ENCODE measurements at places on chromosomes 7 and 10.

- DNase-seq, result no peak
These were observed 102.1 kb upstream of the MAGI2 start for GRCh38 chr7:79555571-79555970.

DNA sequence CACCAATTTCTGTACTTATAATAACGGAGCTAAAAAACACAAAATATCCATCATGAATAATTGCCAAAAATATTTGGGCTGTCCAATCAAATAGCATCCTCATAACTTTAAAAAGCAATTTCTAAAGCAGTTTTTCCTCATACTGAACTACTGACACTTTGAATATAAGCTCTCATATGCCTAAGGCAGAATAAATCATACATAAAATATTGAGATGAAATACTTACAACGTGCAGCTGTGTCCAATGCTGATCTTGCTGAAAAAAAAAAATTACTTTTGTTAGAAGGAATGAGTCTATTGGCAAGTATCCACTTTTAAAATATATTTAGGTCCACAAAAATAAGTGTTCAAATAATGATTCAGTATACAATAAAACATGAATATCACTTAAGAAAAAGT, 24.2 kb downstream of the FAM3C start:
- DNase-seq, result no peak

GRCh38 chr7:100680576-100681271, 7.2 kb downstream of the GNB2 start:
- no peak for DNase-seq

- no peak for DNase-seq
These were observed 604 bp upstream of the STAM start for GRCh38 chr10:17643339-17643754.

GRCh38 chr10:867807-868206, 63.7 kb downstream of the LARP4B start:
- no peak for DNase-seq

GRCh38 chr10:122740640-122741039, 41.0 kb upstream of the C10orf120 start:
- no peak for DNase-seq

DNA sequence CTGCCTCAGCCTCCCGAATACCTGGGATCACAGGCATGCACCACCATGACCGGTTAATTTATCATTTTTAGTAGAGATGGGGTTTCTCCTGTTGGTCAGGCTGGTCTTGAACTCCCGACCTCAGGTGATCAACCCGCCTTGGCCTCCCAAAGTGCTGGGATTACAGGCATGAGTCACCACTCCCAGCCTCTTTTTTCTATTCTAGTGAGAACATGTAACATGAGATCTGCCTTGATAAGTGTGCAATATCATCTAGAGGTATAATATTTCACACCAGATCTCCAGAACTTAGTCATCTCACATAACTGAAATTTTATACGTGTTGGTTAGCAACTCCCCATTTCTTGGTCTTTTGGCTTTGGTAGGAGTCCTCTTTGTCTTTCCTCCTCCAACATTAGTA, 656.9 kb downstream of the CNTNAP2 start:
- no peak for DNase-seq

DNA sequence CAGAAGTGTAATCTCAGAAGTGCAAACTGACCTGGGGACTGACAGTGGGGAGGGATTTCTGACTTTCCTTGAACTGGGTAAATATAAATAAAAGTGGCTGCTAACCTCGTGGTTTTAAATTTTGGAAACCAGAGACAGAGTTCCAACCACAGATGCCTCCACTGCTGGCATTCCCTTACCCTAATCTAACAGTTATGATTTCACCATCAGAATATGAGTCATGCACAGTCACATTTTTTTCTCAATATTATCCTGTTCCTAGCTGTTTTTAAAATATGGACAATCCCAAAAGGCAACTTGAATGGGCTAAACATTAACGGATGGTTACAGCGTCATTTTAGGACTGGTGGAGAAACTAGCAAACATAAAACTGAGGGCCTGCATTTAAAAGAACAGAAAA, 264.3 kb upstream of the INHBA start:
- DNase-seq, result no peak

DNA sequence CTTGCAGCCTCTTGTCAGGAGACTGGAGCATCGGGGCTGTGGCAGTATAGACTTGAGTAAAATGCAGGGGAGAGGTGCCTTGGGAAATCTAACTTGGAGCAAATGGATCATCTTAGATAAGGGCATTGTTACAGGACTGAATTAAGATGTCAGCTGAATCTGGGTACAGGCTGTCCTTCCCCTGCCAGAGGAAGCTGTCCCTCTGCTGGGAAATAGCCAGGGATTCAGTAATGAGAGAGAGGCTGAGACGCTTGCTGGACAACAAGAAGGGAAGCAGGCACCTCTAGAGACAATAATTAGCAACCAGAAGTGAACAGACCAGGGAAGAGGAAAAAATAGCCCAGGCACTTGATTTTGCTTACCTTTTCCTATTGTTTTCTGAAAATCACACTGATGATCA, 20.7 kb upstream of the RAPGEF5 start:
- no peak for DNase-seq

DNA sequence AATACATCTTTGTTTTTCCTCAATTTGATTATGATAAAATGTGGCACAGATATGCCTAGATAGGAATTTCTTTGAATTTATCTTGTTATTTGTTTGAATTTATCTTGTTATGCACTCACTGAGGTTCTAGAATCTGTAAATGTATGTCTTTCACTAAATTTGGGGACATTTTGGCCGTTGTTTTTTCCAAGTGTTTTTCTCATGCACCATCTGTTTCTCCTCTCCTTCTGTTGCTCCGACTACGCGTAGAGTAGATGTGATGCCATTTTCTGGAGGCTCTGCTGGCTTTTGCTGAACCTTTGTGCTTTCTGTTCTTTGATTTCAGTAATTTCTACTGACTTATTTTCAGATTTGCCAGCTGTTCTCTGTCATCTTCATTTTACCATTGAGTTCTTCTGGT, 101.9 kb downstream of the INPP5A start:
- no peak for DNase-seq

DNA sequence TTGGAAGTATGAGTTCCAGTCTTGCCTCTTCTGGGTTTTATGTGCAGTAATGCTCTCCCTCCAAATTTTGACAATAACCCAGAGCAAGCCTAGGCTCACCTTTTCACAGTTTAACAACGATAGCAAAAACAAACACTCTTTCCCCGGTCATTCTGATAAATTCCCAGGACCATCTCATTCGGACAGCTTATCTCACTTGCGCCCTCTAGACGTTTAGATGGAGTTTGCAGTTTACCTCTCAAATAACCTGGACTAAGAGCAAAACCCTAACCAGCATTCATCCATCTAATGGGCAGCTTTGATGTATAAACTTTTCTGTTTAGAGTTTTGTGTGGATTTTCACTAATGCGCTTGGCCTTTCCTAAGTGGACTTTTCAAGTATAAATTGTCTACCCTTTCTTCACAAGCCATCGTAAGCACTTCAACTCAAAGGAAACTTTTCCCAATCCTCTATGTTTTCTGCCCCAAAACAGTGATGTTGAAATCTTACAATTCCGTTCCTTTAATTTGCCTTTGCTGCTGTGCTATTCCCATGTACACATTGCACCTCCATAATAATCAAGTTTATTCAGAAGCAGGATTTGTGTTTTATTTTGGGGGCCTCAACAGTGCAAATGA, 114.9 kb downstream of the HDAC9 start:
- no peak for DNase-seq

- DNase-seq, result no peak
These were observed 18.0 kb downstream of the MACC1 start for GRCh38 chr7:20199015-20199737.

- no peak for DNase-seq
These were observed 80.6 kb downstream of the RGS10 start for GRCh38 chr10:119461923-119462322.

GRCh38 chr10:116211682-116212081, 61.3 kb downstream of the GFRA1 start:
- no peak for DNase-seq

- no peak for DNase-seq
These were observed 137.2 kb downstream of the GRID1 start for GRCh38 chr10:86229376-86229775.

DNA sequence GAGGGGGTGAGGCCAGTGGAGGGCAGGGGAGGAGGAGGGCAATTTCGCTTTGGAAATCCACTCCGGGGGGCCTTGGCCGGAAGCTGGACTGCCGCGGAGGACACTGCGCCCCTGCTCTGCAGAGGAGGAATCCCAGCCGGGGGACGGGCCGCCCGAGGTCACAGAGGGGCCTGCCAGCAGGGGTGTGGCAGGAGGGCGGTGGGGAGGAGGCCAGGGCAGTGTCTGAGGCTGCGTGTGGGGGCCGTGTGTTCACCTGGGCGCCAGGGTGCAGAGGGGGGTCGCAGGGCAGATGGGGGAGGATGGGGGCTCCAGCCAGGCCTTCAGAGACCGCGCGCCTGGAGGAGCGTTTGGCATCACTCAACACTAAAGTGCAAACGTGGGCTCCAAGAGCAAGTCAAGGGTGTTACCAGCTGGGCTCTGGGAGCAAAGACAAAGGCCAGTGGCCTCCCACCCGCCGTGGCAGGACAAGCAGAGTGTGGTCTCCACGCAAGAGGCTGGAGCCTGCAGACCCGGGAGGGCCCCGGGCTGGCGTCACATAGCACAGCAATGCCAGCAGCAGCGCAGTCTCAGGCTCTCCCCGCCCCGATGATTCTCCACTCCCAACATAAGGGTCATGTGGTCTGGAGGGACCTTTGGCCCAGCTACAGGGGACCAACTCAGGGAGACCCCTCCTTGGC, 45.3 kb upstream of the DNAJB6 start:
- DNase-seq, result no peak

GRCh38 chr10:91126471-91126870, 94.0 kb upstream of the PCGF5 start:
- no peak for DNase-seq

GRCh38 chr7:95915731-95916130, 143.4 kb downstream of the DYNC1I1 start:
- no peak for DNase-seq

GRCh38 chr10:102410429-102411073, 8.0 kb downstream of the PSD start:
- DNase-seq, result no peak

- DNase-seq, result no peak
These were observed 212.9 kb downstream of the CCSER2 start for GRCh38 chr10:84541289-84541637.

GRCh38 chr7:46568420-46569132, 647.5 kb upstream of the IGFBP3 start:
- DNase-seq, result no peak

DNA sequence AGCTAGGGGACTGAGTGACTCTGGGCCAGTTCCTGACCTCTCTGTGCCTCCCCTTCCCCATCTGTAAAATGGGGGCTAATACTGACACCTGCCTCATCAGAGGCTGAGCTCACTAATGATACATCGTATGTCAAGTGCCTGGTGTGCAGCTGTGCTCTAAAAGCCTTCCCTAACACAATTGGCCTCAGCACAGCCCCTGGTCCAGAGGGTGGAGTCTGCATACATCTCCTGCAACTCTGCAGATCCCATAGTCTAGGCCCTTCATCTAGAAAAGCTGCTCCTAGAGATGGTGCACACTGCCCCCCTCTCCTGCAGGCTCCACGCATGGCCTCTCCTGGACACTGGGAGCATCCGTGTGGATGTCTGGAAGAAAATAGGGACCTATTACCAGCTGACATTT, 255.0 kb downstream of the RPS24 start:
- DNase-seq, result no peak

GRCh38 chr10:91652364-91652763, 19.5 kb upstream of the PPP1R3C start:
- no peak for DNase-seq

DNA sequence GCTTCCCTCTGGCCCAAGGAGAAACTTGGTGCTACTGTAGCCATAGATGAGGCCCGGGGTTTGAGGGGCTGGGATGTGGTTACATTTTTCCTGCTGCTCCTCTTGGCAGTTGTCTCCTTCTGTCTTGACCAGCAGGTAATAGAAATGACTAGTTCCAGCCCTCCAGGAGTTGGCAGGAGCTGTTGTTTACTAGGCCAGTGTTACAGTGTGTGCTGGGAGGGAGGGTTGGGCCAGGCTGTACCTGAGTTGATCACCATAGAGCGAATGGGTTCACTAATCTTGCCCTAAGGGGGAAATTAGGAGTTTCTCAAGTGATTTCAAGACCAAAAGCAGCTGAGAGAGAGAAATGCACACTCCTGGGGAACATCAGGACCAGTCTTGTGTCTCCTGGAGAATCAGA, 34.9 kb downstream of the PAX2 start:
- no peak for DNase-seq

DNA sequence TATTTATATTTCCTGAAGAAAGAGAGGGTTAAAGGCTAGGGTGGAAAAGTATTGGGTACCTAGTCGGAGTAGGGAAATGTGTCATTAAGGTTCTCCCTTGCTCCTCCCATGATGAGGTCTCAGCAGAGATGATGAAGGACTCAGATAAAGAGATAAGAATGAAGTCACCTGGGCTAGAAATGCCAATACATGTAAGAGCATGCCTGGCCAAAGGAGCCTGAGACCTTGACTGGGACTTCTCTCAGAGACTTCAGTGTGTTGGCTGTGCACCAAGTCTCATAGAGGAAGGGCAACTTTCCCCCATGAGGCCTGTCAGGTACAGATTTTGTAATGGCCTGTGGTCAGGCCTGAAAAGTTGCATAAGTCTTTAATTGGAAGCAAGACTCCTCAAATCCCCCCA, 361.0 kb upstream of the CDC14C start:
- DNase-seq, result no peak

DNA sequence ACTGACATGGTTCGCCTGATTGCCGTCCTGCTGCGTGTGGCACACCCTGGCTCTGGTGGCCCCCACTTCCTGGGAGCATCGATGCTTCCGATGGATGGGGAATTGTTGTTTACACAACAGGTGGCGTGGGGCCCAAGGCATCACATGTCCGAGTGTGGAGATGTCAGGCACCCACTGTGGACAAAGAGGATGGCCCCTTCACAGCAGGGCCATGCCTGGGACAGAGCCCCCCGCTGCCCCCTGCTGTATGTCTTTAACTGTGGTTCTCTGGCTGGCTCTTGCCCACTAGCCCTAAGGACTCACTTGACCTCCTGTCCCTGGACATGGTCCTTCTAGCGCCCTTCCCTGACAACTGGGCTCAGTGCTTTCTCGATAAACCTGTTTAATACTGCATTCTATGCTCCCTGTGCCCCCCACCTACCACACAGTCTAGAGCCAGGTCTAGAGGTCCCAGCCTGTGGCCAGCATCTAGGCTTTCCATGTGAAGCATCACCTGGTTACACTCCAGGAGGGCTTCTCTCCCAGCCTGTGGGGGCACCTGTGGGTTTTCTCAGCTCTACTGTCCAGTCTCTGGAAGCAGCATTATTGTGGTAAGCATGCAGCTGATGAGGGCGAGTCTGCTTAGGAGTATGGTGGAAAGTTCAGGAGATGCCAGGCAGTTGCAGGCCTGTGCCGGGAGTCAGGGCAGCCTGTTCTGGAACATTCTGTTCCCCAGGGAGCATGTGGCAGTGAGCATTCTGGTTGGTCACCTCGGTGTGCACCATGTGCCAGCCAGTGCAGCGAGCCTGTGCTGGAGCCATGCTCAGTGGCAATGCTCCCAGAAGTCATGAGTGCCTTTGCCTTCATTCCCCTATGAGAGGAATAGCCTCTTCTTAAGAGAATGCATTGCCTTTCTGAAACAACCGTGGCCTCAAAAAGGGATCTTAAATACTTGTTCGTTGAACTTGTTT, 10.4 kb downstream of the ADCY1 start:
- no peak for DNase-seq

Data from stimulated activated CD8-positive, alpha-beta memory T cell treated with anti-CD3 and anti-CD28 coated beads, Interleukin-4, amount 100 ng/mL, for 1 hour (primary cell).